Stimulated activated CD8-positive, alpha-beta memory T cell treated with anti-CD3 and anti-CD28 coated beads, Interleukin-4, amount 100 ng/mL, for 4 hours (primary cell): ENCODE measurements at places on chromosomes 3 and 15.

- DNase-seq, result no peak
Observed at GRCh38 chr15:73270366-73271097, 98.2 kb downstream of the HCN4 start.

GRCh38 chr3:29370476-29371420, 89.9 kb downstream of the RBMS3 start:
- no peak for DNase-seq

- no peak for DNase-seq
Observed at GRCh38 chr3:181839039-181839915, 127.6 kb downstream of the SOX2 start.

GRCh38 chr3:23685541-23686258, 120.1 kb upstream of the UBE2E1 start:
- DNase-seq, result no peak

GRCh38 chr3:13124631-13125030, 51.4 kb upstream of the IQSEC1 start:
- DNase-seq, result no peak

DNA sequence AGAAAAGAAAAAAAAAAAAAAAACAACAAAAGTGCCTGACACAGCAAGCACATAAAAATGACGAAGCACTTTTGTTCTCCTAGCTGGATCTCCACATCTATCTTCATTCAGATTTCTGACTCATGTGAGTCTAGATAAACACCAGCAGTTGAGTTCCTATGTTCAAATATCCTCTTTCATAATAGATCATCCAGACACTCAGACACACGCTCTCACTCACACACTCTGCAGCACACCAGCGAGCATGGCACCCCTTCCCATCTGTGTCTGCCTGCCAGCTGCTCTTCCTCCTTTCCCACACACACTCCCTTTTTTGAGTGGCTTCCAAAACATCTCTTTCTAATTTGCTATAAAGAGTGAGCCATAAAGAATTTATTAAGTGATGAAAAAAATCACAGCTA, 19.8 kb upstream of the CELF6 start:
- no peak for DNase-seq

GRCh38 chr15:91302588-91303439, 202.8 kb downstream of the SV2B start:
- DNase-seq, result no peak

GRCh38 chr15:39494462-39494861, 86.4 kb upstream of the THBS1 start:
- no peak for DNase-seq

GRCh38 chr3:67044295-67044694, 46.2 kb downstream of the KBTBD8 start:
- DNase-seq, result no peak

- no peak for DNase-seq
Observed at GRCh38 chr3:150779402-150779858, 16.5 kb upstream of the SIAH2 start.

- no peak for DNase-seq
Observed at GRCh38 chr15:78000927-78001249, 76.6 kb downstream of the TBC1D2B start.

GRCh38 chr3:15266510-15267376, 60.7 kb downstream of the CAPN7 start:
- no peak for DNase-seq

GRCh38 chr15:95086531-95087252, 855.3 kb downstream of the MCTP2 start:
- no peak for DNase-seq

- DNase-seq, result no peak
Observed at GRCh38 chr15:81223346-81223971, 26.8 kb downstream of the IL16 start.

DNA sequence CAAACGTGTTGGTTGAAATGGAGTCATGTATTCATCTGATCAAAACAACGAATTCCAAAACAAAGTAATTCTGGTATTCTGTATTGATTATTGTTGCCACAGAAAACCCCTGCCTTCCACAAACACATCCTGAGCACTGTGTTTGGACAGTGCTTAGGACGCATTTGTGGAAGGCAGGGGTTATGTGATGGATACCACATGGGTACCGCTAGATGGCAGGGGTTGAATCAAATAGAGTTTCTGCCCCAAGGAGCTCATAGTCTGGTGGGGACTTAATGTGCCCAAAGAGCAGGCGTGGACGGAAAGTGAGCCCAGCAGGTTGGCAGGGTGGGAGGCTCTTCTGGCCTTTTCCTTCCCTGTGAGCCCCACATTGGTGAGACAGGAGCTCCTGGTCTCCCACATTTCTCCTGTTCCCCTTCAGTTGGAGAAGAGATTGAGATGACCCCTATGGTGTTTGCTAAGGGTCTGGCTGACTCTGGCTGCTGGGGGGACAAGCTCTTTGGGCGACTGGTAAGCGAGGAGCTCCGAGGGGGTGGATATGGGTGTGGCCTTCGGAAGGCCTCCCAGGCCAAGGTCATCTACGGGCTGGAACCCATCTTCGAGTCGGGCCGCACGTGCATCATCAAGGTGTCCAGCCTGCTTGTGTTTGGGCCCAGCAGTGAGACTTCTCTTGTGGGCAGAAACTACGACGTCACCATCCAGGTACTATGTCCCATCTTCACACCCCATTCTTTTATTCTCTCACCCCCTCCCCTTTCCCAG, 22.1 kb upstream of the SLC28A1 start:
- DNase-seq, result no peak

GRCh38 chr3:13496879-13497278, 16.8 kb downstream of the HDAC11 start:
- DNase-seq, result no peak

GRCh38 chr3:65905771-65906170, 132.9 kb downstream of the MAGI1 start:
- no peak for DNase-seq

- no peak for DNase-seq
Observed at GRCh38 chr15:82556315-82557035, 16.2 kb upstream of the RPS17 start.

GRCh38 chr15:67413770-67414390, 107.1 kb upstream of the C15orf61 start:
- no peak for DNase-seq

DNA sequence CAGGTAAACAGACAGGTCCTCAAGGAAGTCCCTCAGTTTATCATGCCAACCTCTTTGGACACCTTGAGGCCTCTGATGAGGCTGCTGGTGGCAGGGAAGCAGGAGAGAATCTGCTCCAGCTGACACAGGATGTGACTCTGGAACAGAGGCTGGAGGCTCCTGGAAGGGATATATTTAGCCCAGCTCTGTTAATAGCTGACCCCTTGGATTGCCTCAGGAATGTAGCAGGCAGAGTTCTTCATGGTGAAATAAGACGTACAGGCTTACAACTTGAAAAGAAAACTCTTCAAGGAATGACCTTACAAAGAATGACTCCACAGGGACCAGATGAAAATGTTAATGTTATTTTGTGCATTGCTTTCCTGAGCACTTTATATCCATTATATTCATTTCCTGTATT, 90.5 kb downstream of the AQP9 start:
- no peak for DNase-seq

- DNase-seq, result no peak
Observed at GRCh38 chr3:185250653-185251052, 3.2 kb downstream of the EHHADH start.

GRCh38 chr3:66450390-66451022, 50.3 kb downstream of the LRIG1 start:
- no peak for DNase-seq

- no peak for DNase-seq
Observed at GRCh38 chr3:16053794-16054193, 120.7 kb upstream of the GALNT15 start.

DNA sequence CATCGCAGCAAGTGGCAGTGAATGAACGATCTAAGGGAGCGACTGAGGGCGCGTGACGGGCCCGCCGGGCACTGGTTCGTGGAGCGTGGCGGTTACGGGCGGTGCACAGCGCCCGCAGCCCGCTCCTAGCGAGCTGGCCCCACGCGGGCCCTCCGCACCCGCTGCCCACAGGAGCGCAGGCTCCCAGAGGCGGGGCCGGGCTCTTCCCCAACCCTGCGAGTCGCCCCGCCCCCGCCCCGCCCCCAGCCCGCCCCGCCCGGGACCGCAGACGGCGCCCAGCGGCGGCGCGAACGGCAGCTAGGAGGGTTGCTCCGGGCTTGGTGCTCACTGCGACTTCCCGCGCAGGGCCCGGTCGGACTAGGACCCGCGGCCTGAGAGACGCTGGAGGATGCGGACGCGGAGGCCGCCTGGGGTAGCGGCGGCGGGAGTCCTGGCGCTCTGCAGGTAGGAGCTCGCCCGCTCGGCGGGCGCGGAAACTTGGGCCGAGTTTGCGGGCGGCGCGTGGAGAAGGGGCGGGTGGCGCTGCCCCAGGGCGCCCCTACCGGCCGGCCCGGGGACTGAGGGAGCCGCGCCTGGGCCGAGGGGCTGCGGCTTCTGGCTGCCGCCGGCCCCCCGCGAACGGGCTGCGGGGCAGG, at the start of gene C15orf39:
Gene C15orf39, plus strand, starts transcription at position 267 of the 635 bp plus-strand sequence. CDS start 4,167 bp downstream, outside the sequence.
- DNase-seq, result peak; percentile 46

DNA sequence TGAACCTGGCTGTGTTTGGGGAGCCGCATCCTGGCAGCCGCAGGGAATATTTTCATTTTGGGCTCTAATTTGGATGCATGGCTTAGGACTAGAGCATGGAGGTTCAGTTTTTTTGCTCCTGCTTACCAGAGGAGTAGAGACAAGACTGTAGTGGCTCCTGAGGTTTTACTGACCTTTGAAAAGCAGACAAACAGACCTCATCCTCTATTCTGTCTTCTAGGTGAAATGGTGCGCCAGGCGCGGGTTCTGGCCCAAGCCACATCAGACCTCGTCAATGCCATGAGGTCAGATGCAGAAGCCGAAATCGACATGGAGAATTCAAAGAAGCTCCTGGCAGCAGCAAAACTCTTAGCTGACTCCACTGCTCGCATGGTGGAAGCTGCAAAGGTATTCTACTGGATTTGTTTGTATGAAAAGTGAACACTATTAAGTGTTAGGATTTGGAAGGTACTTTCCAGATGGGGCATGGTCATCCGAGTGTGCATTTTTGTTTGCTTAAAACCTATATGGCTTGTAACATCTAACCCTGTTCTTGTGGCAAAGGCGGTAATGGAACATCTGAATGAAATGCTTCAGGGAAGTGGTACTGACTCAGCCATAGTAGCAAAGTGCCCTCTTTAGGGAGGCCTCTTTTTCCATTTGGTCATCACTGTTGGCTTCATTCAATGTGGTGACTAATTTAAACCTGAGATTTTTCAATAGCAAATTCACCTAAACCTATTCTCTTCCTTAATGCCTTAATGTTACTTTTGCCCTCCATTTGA, 330.7 kb upstream of the TPM1 start:
- DNase-seq, result no peak

GRCh38 chr15:51313074-51313393, 25.4 kb downstream of the CYP19A1 start:
- no peak for DNase-seq

- no peak for DNase-seq
Observed at GRCh38 chr3:30477149-30477921, 129.1 kb upstream of the TGFBR2 start.

GRCh38 chr3:153285194-153285641, 123.2 kb downstream of the RAP2B start:
- DNase-seq, result no peak

- no peak for DNase-seq
Observed at GRCh38 chr15:65611888-65612615, 1.1 kb upstream of the INTS14 start.

GRCh38 chr3:184231671-184232070, 2.3 kb downstream of the VWA5B2 start:
- no peak for DNase-seq

GRCh38 chr15:57555270-57555669, 36.4 kb upstream of the MYZAP start:
- DNase-seq, result no peak

DNA sequence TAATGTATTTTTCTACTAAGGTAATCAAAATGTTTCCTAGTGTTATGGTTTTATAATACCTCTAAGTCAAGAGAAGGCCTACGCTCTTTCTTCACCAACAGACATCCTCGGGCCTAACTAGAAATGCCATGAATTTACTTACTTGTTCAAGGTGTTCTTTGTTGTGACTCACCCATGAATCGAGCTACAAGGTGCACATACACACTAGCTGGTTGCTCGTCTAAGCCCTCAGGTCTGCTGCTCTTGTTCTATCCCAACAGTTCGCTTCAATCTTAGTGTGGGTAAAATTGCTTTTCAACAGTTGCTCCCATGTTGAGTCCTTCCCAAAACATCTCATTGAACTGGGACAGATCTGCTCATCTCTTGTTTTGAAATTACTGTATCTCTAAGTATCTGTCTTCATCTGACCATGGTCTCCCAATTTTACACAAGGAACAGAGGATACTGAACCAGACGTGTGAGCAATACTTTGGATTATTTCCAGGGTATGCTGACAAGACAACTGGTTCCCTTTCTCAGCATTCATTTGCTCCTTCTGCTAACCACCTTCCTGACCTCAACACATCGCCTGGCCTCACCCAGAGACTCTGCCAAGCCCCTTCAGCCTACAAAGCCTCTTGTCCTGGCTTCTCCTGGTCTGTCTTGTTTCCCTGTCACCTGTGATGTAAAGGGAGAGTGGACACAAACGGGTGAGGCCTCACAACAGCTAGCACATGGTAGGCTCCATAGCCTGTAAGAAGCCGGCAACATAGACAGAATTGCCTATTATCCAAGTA, 84.2 kb downstream of the NEDD4 start:
- no peak for DNase-seq

DNA sequence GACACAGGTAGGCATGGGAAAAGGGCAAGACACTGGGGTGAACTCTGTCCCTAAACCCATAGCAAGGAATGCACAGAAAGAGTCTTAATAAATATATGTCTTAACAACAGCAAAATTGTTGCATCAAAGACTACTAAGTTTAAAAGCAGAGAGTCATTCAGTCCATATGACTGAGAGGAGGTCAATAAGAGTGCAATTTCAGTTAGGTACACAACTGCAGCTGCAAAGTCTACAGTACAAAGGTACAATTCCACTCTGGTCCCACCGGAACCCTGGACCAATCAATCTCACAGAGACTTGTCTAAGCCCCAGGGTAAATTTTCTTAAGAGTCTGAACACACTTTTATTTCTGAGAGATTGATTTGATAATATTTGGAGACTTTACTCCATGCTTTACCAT, 6.9 kb downstream of the CP start:
- DNase-seq, result no peak

DNA sequence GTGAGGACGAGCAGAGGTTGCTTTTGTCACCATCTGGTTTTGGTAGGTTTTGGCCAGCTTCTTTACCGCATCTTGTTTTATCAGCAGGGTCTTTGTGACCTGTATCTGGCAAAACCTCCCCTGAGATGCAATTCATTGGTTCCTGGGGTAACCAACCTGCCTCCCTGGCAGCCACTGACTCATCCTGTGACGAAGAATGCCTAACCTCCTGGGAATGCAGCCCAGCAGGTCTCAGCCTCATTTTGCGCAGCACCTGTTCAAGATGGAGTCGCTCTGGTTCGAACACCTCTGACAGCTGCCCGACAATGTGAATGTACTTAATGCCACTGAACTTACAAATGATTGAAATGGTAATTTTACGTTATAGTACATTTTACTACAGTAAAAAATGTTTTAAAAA, 6.8 kb upstream of the ADAMTS17 start:
- no peak for DNase-seq

- no peak for DNase-seq
Observed at GRCh38 chr3:38062809-38063208, 23.8 kb downstream of the DLEC1 start.
